ENCODE measurements at places on chromosomes 3 and 15. TPM values are rescaled to one million over a fixed set of nuclear protein-coding genes. Genes with fewer than 3 reads are reported as not detected.
A peak's percentile ranks its signal among the peaks of the same experiment; 100 is the strongest.

The C2CD4B gene
- 1.3 TPM for total RNA-seq

The LNP1 gene
- 0.70 TPM for total RNA-seq

The CHL1 gene
- 0.97 TPM for total RNA-seq

The CEP19 gene
- total RNA-seq = 1.4 TPM

The KLHL24 gene
- 120 TPM for total RNA-seq

The SAMD7 gene
- total RNA-seq = not detected

The MME gene
- total RNA-seq = 0.18 TPM

The BCHE gene
- total RNA-seq = not detected

DNA sequence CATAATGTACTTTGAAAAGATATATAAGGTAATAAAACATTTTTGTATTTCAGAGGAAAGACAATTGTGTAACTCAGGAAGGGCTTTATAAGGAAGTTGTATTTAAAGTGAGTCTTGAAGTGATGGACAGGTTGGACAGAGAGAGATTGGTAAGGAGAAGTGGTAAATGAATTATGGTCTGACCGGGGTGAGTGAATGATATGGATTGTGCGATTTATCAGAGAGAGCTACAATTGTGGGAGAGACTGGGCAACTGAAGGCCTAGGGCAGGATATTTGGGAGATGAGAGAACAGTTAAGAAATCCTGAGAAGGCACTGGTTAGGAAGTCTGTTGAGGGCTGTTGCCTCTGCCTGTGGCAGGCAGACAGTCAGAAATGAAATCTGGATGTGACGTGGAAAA, 14.8 kb downstream of the IL1RAP start:
- H3K4me1 ChIP-seq = peaks cover 28% of the 10 kb centered on the region
- H3K27me3 ChIP-seq = no peaks in the 10 kb centered on the region
- no peak for DNase-seq

GRCh38 chr3:5103743-5104142, 18.3 kb upstream of the ARL8B start:
- H3K27ac ChIP-seq = no peak overlapping the region
- no peaks in the 10 kb centered on the region for H3K36me3 ChIP-seq
- H3K27me3 ChIP-seq = no peaks in the 10 kb centered on the region
- DNase-seq = no peak
- no peak overlapping the region for H3K4me3 ChIP-seq

DNA sequence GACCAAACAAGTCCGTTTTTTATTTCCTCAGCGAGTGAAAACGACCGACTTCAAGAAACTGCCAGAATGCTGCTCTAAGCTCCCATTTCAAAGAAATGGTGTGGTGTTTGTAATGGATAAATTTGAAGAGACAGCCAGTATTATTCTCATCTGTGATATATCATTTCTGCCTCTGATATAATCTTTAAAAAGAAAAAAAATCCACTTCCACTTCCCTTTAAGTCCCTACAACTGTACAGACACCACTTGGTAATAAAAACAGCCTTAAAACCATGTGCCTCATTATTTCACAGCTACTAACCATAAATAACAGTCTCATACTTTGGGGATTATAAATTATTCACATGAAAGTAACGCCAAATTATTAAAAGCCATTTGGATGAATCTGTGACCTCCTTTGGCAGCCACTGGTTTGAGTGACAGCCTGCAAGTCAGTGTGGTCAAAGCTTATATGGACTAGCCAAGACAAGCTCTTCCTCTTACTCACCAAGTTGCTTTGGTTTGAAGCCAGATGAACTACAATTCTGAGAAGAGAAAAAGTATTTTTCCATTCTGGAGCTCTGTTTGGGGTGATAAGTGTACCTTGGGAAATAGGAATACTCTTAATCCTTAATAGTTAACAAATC, 168.0 kb downstream of the SHOX2 start:
- peaks cover 5% of the 10 kb centered on the region for H3K27me3 ChIP-seq
- H3K27ac ChIP-seq = no peak overlapping the region
- no peak for DNase-seq

DNA sequence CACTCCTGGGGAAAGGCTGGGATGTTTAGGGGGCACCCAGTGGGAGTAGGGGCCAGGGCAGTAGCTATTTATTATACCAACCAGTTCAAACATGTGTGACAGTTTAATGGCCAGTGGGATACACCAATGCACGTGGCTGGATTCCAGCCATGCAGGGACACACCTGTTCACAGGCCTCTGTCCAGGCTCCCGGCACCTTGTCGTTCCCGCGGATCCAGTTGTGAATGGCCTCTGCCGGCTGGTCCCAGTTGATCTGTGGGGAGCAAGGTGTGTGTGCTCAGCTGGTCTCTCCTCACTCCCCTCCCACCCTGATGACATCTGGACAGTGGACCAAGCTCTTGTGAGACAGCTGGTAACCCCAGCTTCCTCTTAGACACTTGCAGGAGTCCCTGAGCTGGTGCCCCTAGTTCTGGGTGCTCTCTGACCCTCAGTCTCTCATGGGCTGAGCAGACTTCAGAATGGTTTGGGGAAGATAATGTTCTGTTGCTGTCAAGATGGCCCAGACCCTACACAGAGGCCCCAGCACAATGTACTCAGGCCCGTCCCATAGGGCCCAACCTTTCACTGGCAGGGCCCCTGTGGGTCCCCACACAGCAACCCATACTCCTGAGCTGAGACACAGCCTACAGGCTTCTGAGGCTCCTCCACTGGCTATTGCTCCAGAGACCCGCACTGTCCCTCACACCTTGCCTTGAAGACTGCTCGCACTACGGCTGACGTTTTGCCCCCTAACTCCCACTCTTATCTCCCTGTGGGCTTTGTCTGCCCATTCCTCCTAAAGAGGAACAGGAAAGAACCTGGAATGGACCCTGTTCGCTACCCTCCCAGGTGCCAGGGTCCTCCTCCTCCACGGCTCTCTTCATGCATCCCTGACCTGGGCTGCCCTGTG, 25.8 kb downstream of the ALDH1L1 start:
- H3K36me3 ChIP-seq = no peaks in the 10 kb centered on the region
- H3K27me3 ChIP-seq = peaks cover 12% of the 10 kb centered on the region
- no peak overlapping the region for H3K4me3 ChIP-seq
- DNase-seq = no peak

DNA sequence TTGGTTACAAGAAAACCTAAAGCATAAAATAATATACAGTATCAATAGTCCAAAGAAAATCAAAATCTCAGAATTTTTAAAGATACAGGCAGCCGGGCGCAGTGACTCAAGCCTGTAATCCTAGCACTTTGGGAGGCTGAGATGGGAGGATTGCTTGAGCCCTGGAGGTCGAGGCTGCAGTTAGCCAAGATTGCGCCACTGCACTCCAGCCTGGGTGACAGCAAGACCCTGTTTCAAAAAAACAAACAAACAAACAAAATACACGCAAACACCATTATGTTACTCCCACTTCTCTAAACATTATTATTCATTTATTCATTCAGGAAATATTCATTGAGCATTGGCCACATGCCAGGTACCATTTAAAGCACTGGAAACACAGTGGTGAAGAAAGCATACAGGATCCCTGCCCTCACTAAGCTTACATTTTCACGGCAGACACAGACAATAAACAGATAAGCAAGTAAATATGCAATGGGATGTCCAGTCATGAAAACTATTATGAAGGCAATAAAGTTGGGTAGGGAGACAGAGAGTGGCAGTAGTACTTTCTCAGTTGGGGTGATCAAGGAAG, 6.7 kb downstream of the BCL2A1 start:
- H3K27ac ChIP-seq = peak overlapping the region; percentile 1
- H3K36me3 ChIP-seq = peaks cover 6% of the 10 kb centered on the region
- no peak for DNase-seq

GRCh38 chr3:108227131-108227530, 4.9 kb upstream of the IFT57 start:
- H3K4me1 ChIP-seq = peaks cover 23% of the 10 kb centered on the region
- peak overlapping the region; percentile 45 for H3K27ac ChIP-seq
- H3K36me3 ChIP-seq = peaks cover 3% of the 10 kb centered on the region
- no peak for DNase-seq
- H3K4me3 ChIP-seq = no peak overlapping the region

- H3K4me3 ChIP-seq = no peak overlapping the region
- H3K27ac ChIP-seq = no peak overlapping the region
- H3K4me1 ChIP-seq = no peaks in the 10 kb centered on the region
- no peak for DNase-seq
- no peaks in the 10 kb centered on the region for H3K36me3 ChIP-seq
- no peaks in the 10 kb centered on the region for H3K27me3 ChIP-seq
Measured at GRCh38 chr15:53458736-53459135, 300.7 kb downstream of the WDR72 start.

- peaks cover 17% of the 10 kb centered on the region for H3K27me3 ChIP-seq
- no peak overlapping the region for H3K4me3 ChIP-seq
- H3K4me1 ChIP-seq = no peaks in the 10 kb centered on the region
- DNase-seq = no peak
- no peak overlapping the region for H3K27ac ChIP-seq
- peaks cover 2% of the 10 kb centered on the region for H3K36me3 ChIP-seq
Measured at GRCh38 chr3:127053979-127054378, 71.1 kb downstream of the PLXNA1 start.

DNA sequence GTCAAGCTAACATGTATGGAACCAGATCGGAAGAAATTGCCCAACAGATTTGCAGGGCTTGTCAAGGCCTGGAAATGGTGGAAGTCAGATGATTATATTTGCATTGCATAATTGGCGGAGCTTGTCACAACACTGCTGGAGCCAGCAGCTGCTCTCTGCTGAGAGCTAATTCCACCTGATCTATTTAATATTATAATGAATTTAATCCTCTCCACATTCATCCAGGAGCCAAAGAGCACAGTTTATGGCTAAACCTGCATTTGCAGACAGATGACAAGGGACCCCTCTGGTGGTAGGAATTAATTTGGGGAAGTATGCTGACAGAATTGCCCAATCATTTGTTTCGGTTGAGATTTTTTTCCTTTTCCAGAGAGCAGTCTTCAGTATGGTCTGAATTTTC, 730.2 kb downstream of the TUSC7 start:
- H3K36me3 ChIP-seq = no peaks in the 10 kb centered on the region
- no peaks in the 10 kb centered on the region for H3K4me1 ChIP-seq
- DNase-seq = no peak
- H3K4me3 ChIP-seq = no peak overlapping the region
- no peaks in the 10 kb centered on the region for H3K27me3 ChIP-seq

DNA sequence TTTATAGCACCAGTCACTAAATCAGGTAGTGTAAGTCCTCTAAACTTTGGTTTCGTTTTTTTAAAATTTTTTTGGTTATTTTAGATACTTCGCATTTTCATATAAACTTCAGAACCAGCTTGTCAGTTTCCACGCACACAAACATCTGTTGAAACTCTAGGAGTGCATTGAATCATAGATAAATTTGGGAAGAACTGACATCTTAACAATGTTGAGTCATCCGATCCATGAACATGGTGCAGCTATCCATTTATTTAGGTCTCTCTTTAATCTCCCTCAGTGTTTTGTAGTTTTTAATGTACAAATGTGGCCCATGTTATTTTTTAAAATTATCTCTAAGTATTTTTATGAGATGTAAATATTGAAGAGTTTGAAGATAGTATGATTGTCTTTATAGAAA, 17.7 kb downstream of the TICRR start:
- no peaks in the 10 kb centered on the region for H3K36me3 ChIP-seq
- H3K4me1 ChIP-seq = no peaks in the 10 kb centered on the region
- no peaks in the 10 kb centered on the region for H3K27me3 ChIP-seq
- no peak for DNase-seq
- no peak overlapping the region for H3K4me3 ChIP-seq

- no peak for DNase-seq
- no peaks in the 10 kb centered on the region for H3K4me1 ChIP-seq
- no peak overlapping the region for H3K27ac ChIP-seq
- H3K36me3 ChIP-seq = peaks cover 4% of the 10 kb centered on the region
Measured at GRCh38 chr3:154334973-154335420, 10.7 kb upstream of the DHX36 start.

- H3K27me3 ChIP-seq = peaks cover 27% of the 10 kb centered on the region
- H3K4me1 ChIP-seq = no peaks in the 10 kb centered on the region
- DNase-seq = no peak
- peaks cover under 1% of the 10 kb centered on the region for H3K36me3 ChIP-seq
- no peak overlapping the region for H3K27ac ChIP-seq
Measured at GRCh38 chr3:2968475-2968874, 141.7 kb downstream of the IL5RA start.

DNA sequence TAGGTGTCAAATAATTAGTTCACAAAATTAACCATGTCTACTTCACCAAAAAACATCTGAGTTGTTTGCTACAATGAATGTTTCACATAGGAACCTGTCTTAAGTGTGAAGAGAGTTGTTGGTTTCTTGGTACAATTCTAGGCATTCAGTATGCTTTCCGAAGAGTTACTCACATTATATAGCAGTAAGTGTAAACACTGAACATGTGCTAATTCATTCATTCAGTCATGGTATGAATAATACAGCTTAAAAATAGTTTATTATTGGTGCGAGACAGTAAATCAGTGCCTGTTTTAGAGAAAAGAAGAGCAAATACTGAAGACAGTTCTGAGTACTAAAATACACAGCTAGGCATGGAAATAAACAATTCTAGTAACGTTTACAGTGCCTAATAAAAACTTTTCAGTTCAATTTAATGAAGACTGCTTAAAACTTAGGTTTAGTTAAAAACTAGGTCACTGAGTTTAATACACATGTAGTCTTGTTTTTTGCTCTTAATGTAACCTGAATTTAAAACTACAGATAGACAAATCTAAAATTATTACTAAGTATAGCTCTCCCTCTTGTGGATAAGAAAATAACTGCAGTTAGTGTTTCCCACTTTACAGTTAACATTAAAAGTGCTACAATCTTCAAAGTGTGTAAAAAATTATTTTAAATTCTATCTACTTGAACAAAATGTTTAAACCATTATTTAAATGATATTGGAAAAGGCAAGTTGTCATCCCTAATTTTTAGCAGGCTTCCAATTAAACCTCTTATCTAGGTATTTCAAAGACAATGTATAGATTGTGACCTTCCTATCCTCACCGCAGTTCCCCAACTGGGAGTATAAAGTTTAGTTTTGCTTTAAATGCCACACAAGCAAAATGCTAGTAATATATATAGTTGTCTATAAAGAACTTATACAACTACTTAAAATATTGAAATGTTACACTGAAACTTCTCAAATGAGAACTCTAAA, 20.1 kb upstream of the ZCWPW2 start:
- no peak for DNase-seq
- peaks cover 9% of the 10 kb centered on the region for H3K4me1 ChIP-seq
- no peak overlapping the region for H3K27ac ChIP-seq
- no peaks in the 10 kb centered on the region for H3K27me3 ChIP-seq

- DNase-seq = no peak
- no peak overlapping the region for H3K4me3 ChIP-seq
- H3K27ac ChIP-seq = no peak overlapping the region
- H3K36me3 ChIP-seq = no peaks in the 10 kb centered on the region
Measured at GRCh38 chr3:8385848-8386620, 115.6 kb upstream of the LMCD1 start.

GRCh38 chr3:26350853-26351252, 271.7 kb upstream of the LRRC3B start:
- H3K36me3 ChIP-seq = no peaks in the 10 kb centered on the region
- no peak for DNase-seq

- no peaks in the 10 kb centered on the region for H3K27me3 ChIP-seq
- H3K4me3 ChIP-seq = no peak overlapping the region
- no peak for DNase-seq
- H3K4me1 ChIP-seq = peaks cover 9% of the 10 kb centered on the region
- H3K36me3 ChIP-seq = peaks cover 4% of the 10 kb centered on the region
- H3K27ac ChIP-seq = no peak overlapping the region
Measured at GRCh38 chr15:41013691-41014414, 60.6 kb downstream of the CHAC1 start.
